Activated CD8-positive, alpha-beta T cell treated with anti-CD3 and anti-CD28 coated beads, Interleukin-2, amount 10 ng/mL, durations not matched to agents 7 days and 5 days (primary cell): ENCODE measurements at places on chromosomes 12 and 14.

DNA sequence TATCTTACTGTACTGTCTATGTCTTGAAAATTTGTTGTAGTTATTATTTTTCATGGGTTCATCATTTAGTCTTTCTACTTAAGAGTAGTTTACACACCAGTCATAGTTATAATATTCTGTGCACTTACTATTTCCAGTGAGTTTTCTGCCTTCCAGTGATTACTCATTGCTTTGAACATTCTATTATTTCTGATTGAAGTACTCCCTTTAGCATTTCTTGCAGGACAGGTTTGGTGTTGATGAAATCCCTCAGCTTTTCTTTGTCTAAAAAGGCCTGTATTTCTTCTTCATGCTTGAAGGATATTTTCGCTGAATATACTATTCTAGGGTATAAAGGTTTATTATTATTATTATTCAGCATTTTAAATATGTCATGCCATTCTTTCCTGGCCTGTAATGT, 66.8 kb downstream of the TSPAN8 start:
- no peaks in the 10 kb centered on the region for H3K4me1 ChIP-seq
- H3K27me3 ChIP-seq = no peaks in the 10 kb centered on the region
- no peak overlapping the region for H3K27ac ChIP-seq

DNA sequence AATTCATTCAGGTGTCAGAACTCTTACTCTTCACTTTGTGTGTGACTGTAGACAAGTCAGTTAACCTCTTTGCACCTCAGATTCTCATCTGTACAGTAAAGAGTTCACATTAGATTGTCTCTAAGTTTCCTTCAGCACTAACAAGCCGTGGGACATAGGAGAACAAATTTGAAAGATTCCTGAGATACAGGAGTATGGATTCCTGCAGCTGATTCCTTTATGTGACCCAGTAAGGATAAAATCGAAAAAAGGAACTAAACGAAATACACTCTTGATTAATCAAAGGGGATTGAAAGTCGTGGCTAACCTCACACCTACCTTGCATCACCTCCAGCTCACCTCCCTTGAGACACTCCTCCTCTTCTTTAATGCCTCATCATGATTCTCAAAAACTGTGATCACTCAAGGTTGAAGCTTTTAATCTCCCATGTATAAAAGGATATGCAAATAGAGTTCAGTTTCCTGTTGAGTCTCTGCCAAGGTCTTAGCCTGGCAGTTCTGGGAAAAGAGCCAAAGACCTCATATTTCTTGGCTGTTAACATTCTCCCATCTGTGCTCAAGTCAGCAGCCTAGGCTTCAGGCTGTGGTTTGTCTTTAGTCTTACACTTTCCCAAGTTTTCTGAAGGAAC, 156.6 kb downstream of the DAD1 start:
- DNase-seq = no peak
- no peaks in the 10 kb centered on the region for H3K27me3 ChIP-seq
- no peaks in the 10 kb centered on the region for H3K4me1 ChIP-seq
- H3K27ac ChIP-seq = no peak overlapping the region
- H3K36me3 ChIP-seq = no peaks in the 10 kb centered on the region

GRCh38 chr14:31060253-31060875, 34.2 kb upstream of the STRN3 start:
- H3K4me3 ChIP-seq = no peak overlapping the region
- H3K4me1 ChIP-seq = no peaks in the 10 kb centered on the region
- no peak for DNase-seq
- no peaks in the 10 kb centered on the region for H3K27me3 ChIP-seq
- no peak overlapping the region for H3K27ac ChIP-seq

DNA sequence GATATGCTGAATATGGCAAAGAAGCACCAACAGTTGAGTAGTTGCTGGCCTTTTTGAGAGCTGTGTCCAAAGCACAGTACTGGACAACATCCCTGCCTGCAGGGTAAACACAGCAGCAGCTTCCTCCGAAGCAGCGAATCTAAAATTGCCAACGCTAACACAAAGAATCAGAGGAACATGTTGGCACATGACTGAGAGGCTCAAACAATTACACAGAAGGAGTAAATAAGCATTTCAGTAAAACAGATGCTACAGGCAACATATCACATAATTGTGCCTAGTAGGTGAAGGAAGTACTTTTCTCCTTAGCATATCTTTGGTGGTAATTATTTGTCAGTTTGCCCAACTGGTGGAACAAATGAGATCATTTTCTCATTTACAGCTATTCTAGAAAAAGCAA, 52.1 kb downstream of the KICS2 start:
- H3K27ac ChIP-seq = no peak overlapping the region
- H3K4me1 ChIP-seq = no peaks in the 10 kb centered on the region
- DNase-seq = no peak
- no peaks in the 10 kb centered on the region for H3K27me3 ChIP-seq
- no peak overlapping the region for H3K4me3 ChIP-seq

DNA sequence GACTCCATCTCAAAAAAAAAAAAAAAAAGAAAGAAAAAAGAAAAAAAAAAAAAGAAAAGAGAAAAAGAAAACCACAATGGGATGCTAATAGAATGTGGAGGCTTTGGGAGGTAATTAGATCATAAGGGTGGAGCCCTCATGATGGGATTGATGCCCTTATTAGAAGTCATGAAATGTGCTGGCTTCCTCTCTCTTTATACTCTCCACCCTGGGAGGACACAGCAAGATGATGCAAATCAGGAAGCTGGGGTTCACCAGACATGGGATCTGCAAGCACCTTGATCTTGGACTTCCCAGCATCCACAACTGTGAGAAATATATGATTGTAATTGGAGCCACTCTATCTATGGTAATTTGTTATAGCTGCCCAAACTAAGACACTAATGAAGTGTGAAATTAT, 13.4 kb upstream of the DRAM1 start:
- DNase-seq = no peak
- H3K27me3 ChIP-seq = no peaks in the 10 kb centered on the region
- H3K4me3 ChIP-seq = no peak overlapping the region
- H3K4me1 ChIP-seq = peaks cover 4% of the 10 kb centered on the region
- no peak overlapping the region for H3K27ac ChIP-seq

- no peaks in the 10 kb centered on the region for H3K36me3 ChIP-seq
- no peak overlapping the region for H3K4me3 ChIP-seq
- DNase-seq = no peak
- H3K4me1 ChIP-seq = no peaks in the 10 kb centered on the region
Observed at GRCh38 chr14:40312296-40312695, 880.1 kb upstream of the FBXO33 start.

- no peaks in the 10 kb centered on the region for H3K27me3 ChIP-seq
- H3K27ac ChIP-seq = no peak overlapping the region
- H3K4me3 ChIP-seq = no peak overlapping the region
- H3K36me3 ChIP-seq = peaks cover 13% of the 10 kb centered on the region
- no peaks in the 10 kb centered on the region for H3K4me1 ChIP-seq
Observed at GRCh38 chr14:103576371-103577024, 13.7 kb downstream of the COA8 start.
